ENCODE measurements at places on chromosomes 7 and 10.

- DNase-seq = no peak
Observed at GRCh38 chr10:130213286-130214080, 77.3 kb downstream of the GLRX3 start.

DNA sequence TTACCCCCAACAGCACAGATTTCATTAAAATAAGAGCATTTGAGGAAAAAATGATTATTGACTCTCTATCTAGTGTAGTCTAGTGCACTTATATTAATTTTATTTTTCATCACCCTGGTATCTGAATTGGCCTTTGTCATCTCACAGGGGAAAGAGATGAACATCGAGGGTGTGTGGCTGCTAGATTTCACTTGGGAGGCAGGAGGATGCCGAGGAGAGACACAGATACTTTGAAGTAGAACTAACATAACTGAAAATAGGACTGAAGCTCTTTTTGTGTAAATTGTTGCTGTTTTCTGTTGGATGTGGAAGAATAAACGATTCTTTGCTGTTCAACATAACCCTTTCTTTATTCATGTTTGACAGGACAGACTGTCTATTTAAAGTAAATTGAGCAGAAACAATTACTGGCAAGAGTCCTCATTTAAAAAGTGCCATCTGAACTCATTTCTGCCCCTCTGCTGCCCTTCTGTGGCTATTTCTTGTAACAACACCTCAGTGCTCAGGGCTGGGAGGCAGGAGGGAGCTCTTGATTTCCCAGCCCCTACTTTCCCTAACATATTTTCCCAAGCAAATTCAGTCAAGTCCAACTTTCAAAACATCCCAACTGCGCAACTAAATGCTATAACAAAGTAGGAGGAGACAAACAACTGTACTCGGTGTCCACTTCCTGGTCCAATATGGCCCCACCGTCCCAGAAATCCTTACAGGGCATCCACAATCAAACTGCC, 15.6 kb downstream of the LYZL1 start:
- DNase-seq = peak; percentile 65

GRCh38 chr10:88689366-88689765, 16.7 kb upstream of the LIPK start:
- DNase-seq = no peak

DNA sequence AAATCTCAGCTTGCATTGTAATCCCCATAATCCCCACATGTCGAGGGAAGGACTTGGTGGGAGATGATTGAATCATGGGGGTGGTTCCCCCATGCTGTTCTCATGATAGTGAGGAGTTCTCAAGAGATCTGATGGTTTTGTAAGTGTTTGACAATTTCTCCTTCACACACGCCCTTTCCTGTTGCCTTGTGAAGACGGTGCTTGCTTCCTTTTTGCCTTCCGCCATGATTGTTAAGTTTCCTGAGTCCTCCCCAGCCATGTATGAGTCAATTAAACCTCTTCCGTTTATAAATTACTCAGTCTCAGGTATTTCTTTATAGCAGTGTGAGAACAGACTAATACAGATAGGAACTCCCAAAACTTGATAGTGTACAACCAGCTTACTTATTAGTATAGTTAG, 98.6 kb downstream of the CREM start:
- DNase-seq = no peak

DNA sequence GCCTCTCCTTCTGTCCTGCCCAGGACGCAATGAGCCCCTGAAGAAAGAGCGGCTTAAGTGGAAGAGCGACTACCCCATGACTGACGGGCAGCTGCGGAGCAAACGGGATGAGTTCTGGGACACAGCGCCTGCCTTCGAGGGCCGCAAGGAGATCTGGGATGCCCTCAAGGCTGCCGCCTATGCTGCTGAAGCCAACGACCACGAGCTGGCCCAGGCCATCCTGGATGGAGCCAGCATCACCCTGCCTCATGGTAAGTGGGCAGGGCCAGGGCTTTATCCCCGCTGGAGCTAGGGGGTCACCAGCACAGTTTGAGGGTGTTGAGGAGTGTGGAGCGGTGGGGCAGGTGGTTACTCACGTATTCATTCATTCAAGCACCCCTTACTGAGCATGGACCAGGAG, 4.7 kb upstream of the ANKRD2 start:
- DNase-seq = no peak

DNA sequence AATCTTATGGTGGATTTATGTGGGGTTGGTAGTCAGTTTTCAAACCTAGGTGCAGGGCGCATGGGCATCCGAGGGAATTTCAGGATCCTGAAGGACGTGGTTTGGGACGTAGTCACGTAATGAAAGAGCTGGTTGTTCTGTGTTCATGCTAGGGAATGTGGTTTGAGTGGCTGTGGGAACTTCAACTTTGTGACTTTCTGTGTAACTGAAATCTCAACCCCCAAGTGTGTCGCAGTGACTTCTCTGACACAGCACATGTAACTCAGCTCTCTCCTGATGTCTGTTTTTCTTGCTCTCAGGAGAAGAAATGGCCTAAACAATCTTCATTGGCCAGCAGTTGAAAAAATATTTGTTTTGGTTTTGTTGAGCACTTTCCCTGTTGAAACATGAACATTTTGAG, 199.0 kb downstream of the PTEN start:
- DNase-seq = no peak

- no peak for DNase-seq
Observed at GRCh38 chr10:43166880-43167497, 28.7 kb downstream of the CSGALNACT2 start.

DNA sequence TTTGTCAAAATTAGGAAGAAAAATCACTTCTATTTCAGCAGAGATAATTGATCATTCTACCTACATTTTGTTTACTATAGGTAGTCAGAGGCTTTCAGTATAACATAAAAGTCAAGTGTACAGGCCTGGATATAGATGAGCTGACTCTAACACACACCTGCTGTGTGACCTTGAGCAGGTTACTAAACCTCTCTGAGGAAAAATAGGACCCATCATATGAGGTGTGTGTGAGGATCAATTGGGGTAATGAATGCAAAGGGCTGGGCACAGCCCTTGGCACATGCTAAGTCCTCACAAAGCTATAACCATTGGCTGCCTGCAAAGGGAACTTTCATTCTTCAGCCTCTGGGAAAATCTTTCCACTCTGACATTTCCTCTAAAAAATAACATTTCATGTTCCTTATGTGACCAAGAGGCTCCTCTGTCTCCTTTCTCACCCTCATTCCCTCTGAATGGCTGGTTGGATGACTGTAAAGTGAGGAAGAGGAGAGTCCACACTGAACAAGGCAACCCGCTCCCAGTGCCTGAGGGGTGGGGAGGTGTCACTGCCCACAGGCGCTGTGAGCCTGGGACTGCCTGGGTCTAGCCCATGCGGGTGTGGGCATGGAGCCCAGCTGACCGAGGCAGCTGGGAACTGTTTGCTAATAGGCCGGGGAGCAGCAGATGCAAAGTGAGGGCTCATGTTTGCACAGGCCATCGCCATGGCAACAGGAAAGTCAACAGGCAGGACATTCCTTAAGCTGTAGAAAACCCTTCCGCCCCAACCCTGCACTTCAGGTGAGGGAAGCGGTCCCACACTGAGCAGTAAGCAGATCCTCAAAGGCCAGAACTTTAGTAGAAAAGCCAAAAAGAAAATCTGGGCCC, 36.8 kb downstream of the MYOF start:
- DNase-seq = peak; percentile 87

- DNase-seq = no peak
Observed at GRCh38 chr10:47288236-47288635, 11.8 kb upstream of the GDF10 start.

- no peak for DNase-seq
Observed at GRCh38 chr10:76975126-76975525, 662.5 kb downstream of the KCNMA1 start.

DNA sequence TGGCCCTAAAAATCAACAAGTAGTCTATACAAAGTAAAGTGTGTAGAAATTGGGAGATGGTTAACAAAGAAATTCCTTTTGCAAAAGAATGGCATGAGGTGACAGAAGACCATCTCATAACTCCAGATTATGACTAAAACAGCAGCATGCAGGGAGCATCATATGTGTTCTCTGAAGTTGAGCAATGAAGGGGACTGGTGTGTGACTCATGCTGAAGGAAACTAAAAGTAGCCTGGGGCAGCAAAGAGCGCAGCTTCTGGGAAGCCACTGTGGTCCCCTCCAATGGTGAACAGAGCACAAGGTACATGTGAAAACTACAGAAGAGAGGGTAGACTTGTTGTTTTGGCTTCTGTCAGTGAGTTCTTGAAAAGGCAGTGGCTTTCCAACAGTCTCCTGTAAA, 133.4 kb downstream of the MACC1 start:
- no peak for DNase-seq

- peak; percentile 18 for DNase-seq
Observed at GRCh38 chr10:119162452-119163092, 2.9 kb downstream of the SFXN4 start.

GRCh38 chr10:32790483-32790882, 167.5 kb downstream of the ITGB1 start:
- DNase-seq = no peak
